Activated CD4-positive, alpha-beta T cell treated with anti-CD3 and anti-CD28 coated beads for 24 hours (primary cell): ENCODE measurements at places on chromosomes 13 and 19.

GRCh38 chr13:50676602-50677001 lies 166.9 kb downstream of the DLEU7 start:
- no peak for DNase-seq

DNA sequence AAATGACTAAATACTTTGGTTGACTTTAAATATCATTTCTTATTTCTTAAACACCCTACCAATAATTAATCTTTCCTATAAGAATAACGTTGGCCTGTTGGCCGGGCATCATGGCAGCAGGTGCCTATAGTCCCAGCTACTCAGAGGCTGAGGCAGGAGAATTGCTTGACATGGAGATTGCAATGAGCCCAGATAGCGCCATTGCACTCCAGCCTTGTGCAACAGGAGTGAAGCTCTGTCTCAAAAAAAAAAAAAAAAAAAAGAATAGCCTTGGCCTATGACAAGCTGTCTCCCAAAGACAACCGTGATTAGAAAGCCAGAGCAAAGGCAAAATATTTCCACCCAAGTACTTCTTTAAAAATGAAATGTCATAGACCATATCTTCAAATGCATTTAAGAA lies 24.5 kb upstream of the KCTD4 start:
- no peak for DNase-seq

GRCh38 chr13:110005563-110005962 lies 219.2 kb upstream of the IRS2 start:
- DNase-seq: no peak

DNA sequence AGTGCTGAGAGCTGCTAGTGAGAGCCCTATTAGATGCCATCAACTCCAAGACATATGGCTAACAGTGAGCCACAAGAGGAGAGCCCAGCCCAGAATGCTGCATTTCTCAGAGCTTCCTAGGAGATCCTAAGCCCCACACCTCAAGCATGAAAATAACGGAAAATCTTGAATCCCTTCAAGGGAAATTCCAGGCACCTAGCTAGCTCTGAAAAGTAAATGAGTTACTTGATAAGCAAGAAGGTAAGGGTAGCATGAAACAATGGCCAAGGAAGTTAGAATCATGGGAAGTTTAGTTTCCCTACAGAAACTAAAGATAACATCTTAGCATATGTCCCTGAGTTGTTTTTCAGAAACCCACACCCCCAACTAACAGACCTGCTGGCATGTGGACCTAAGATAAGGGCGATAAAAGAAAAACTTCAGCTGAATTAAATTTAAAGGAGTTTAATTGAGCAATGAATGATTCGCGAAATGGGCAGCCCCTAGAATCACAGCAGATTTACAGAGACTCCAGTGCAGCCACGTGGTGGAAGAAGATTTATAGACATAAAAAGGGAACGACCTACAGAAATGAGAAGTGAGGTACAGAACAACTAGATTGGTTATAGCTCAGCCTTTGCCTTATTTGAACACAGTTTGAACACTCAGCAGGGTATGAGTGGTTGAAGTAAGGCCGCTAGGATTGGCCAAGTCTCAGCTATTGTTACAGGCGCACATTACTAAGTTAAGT lies 301.3 kb upstream of the DACH1 start:
- DNase-seq: no peak

DNA sequence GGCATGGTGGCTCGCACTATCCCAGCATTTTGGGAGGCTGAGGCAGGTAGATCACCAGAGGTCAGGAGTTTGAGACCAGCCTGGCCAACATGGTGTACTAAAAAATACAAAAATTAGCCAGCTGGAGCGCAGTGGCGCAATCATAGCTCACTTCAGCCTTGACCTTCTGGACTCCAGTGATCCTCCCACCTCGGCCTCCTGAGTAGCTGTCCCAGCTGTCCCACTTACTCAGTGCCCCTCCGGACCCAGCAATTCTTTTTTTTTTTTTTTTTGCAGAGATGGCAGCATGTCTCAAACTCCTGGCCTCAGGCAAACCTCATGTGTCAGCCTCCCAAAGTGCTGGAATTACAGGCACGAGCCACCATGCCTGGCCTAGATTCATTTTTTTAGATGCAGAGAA lies 2.3 kb upstream of the ADAT3 start:
- DNase-seq: no peak

DNA sequence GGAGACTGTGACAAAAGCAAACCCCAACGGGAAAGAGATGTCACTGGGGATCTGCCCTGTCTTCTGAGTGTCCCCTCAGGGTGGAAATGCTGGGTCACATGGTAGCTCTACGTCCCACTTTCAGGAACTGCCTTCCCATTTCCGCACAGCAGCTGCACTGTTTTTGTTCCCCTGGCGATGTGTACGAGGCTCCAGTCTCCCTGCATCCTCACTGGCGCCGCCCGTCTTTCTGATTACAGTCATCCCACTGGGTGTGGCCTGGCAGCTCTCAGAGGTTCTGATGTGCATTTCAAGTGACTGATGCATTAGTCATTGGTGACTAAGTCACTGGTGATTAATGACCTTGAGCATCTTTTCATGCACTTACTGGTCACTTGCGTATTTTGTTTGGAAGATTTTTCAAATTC lies 21.2 kb downstream of the PCID2 start:
- DNase-seq: peak; percentile 51

DNA sequence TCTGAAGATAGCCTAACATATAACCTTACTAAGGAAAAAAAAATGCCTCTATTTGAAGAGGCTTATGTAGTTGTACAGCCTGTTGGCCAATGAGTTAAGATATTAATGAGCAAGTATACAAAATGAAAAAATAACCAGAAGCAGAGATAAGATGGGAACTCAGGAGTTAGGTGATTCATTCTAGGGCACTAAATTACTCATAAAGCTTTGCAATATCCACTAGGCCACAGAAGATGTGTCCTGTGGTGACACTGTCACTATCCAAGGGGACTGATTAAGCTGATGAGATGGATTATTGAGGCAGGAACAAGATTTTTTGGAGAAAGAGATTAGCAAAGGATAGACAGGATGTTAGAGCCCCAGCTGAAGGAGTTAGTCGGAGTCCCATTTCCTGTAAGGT lies 99.6 kb downstream of the LIG4 start:
- no peak for DNase-seq

DNA sequence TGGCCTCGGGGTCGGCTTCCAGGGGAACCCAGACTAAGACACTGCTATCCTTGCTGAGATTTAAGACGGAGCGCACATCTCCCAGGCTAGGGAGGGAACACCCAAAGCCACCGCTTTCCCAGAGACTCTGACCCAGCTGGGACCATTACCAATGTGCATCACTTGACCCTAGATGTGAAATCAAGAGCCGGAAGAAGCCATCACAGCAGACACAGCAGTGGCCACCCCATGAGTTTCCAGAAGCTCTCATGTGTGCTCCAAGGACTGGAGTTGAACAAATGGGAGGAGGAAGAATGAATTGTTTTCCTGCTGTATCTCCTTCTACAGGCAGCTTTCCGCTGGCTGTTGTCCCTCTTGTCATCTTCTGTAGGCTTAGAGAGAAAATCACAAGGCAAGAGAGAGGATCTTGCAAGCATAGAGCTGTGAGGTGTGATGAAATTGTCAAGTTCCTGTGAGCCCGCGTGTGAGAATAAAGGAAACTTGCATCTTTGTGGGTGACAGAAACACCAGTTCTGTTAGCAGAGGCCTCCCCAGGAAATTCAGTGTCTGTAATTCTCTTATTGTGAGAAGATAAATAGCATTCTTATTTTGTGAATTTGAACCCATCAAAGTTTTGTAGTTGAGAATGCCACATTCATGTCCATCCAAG lies 711.8 kb downstream of the UQCRFS1 start:
- DNase-seq: no peak

DNA sequence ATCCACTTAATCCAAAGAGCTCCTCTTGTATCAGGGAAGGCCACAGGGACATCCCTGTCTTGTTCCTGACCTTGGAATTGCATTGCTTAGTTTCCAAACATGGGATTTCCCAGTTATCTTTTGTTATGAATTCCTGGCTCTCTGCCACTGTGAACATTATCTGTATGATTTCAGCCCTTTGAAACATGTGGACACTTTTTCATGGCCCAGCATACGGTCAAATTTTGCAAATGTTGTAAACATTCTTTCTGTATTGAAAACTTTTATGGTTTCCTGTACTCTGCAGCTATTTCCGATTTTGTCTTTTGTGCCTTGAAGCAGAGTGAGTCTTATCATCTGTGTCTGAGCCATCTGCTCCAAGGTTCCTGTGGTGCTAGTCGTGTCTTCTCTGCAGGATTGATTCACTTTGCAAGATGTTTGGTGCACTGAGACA lies 4.5 kb upstream of the CFAP97D2 start:
- DNase-seq: no peak
